ENCODE measurements at places on chromosomes 16 and 17.

GRCh38 chr17:2198927-2199326 lies 104.7 kb downstream of the SMG6 start:
- DNase-seq = no peak

GRCh38 chr17:40912486-40913210 lies 24.8 kb downstream of the KRT23 start:
- DNase-seq = no peak

DNA sequence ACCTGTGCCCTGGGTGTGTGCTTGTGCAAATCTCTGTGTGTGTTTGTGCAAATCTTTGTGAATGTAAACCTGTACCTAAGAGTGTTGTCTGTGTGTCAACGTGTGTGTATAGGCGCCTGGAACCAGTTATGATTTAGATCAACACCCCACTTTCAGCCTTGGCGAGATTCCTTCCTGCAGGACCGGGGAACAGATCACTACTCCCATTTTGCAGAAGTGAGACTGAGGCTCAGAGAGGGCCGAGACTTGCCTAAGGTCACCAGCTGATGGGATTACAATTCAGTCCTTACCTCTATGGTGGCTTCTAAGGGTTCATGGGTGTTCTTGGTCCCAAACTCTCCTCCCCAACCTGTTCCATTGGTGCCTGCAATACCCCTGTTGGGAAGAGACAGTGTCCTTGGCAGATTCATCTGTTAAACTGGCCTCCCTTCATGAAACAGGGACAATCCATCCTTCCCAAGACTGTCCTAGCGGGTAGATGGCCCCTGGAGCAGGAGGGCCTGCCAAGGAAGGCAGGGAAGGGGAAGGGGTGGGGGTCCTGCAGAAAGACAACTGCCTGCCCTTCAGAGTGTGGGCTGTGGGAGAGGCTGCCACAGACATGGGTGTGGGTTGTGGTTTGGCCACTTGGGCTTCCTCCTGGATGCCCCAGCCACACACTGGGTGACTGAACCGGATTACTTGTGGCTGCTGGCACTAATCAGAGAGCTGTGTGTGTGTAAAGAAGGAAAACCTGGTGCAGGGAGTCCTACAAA lies 6.9 kb upstream of the MAPK7 start:
- DNase-seq = no peak

DNA sequence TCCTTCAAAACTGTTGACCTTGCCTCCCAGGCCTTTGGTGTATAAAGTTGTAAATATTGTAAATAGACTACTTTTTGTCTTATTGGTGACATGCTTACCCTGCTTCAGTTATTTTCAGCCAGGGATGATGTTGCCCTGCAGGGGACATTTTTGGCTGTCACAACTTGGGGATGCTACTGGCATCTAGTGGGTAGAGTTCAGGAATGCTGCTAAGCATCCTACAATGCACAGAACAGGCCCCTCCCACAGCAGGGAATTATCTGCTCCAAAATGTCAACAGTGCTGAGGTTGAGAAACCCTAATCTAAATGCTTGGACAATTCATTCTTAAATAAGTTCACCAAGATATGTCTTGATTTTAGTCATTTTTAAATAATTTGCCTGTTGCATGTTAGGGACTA lies 459.8 kb downstream of the PMP22 start:
- no peak for DNase-seq

- DNase-seq = no peak
Measured at GRCh38 chr17:47203984-47204721, 5.0 kb upstream of the MYL4 start.

GRCh38 chr17:60629120-60629519 lies 29.1 kb downstream of the PPM1D start:
- no peak for DNase-seq

DNA sequence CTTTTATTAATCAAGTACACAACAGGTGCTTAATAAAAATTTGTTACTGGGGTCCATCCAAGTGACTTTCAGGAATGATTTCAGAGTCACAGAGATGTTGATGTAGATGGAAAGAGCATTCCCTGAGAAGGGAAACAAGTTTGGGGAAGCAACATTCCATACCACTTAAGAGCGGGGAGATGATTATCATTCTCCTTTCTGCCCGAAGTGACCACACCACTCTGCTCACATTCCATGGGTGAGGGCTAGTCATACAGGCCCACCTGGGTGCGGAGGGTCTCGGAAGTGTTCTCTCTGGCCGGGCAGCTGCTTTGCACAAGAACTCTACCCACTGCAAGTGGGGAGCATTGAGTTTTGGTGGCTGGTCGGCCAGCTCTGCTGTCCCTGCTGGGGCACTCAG lies 231.4 kb downstream of the SNX29 start:
- DNase-seq = no peak

DNA sequence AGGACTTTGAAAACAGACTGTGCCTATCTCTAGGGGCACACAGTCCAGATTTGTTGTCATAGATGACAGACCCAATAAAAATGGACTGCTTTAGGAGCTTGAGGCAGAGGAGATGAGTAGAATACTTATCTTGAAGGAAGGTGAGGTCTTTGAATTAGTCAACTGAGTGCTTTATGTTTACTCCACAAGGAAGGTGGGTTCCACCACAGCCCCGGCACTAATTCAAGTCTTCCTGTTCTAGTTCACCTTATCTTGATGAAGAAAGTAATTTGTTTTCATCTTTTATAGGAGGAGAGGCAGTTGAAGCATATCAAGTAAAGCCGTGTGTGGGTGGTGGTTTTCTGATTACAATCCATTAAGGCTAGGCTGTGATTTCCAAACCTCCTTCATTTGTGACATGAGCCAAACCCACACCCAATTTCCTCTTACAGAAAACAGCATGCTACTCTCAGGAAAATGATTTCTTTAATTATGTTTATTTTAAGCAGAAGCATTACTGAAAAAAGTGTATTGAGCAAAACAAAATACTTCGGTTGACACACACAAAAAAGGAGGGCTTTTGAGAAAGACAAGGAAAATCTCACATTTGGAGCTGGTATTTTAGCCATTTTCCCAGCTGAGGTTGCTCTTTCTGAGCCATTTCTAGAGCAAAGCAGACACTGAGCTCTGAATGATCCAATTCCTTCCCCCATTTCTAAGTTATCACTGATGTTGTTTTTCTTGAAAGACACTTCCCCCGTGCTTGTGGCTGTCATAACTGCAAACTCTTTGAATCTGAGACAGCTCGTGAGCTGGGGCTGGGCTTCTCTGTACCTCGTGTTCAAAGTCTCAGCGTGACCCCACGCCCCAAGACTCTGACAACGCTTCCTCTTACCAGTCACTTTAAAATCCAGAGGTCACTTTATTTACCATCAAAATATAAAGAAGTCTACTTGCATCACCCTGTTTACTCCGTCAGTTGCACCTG lies 35.4 kb downstream of the CDRT15 start:
- DNase-seq = no peak

- no peak for DNase-seq
Measured at GRCh38 chr17:51803161-51803560, 355.4 kb downstream of the CA10 start.

DNA sequence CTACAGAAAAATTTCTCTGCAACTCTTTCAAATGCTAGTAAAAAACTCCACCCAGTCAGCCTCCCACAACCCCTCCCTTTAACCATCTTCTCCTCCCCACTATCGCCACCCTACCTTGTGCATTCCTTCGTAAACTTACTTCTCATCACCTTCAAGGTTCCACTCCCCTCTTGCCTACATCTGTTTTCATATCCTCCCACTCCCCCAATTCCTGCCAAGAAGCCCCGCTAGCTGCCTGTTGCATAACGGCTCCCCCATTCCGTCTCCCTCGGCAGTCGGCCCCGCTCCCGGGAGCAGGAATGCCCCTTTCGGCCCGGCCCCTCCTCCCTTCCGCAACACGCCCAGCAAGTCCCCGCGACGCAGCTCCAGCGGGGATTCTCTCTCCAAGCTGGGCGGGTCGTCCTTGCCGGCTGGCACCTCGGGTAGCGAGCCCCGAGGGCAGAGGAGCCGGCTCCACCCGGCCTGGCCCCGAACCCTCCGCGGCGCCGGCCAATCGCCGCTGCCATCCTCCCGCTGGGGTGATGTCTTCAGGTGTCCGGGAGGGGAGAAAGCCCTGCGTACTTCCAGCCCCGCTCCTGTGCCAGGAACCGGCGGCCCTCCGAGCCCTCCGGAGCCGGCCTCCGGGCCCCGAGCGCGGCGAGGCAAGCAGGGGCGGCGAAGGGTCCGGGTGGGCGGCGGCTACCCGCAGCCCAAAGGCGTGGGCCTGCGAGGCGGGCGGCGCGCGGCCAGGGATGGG lies 1.5 kb downstream of the PHLPP2 start:
- peak; percentile 91 for DNase-seq

- DNase-seq = no peak
Measured at GRCh38 chr17:35154196-35155165, 6.9 kb downstream of the UNC45B start.

- DNase-seq = no peak
Measured at GRCh38 chr16:64012166-64012565, 1109.7 kb downstream of the CDH11 start.

- DNase-seq = no peak
Measured at GRCh38 chr17:41486809-41487530, 2.7 kb downstream of the KRT36 start.

GRCh38 chr17:76281573-76282371 lies 16.6 kb downstream of the UBALD2 start:
- no peak for DNase-seq

GRCh38 chr16:31199430-31200041 lies 3.0 kb downstream of the PYCARD start:
- DNase-seq = no peak

DNA sequence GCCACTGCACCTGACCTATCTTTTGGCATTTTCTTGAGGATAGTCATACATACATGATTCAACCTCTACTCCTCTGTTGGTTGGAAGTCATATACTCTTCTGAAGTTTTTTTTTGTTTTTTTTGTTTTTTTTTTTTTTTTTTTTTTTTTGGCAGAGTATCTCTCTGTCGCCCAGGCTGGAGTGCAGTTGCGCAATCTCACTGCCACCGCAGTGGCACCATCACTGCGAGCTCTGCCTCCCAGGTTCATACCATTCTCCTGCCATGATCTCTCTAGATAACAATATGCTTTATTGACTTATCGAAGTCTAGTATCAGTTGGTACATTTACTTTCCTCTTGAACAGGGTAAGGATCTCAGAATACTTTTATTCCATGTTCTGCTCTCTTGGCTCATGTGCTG lies 224.2 kb upstream of the WSCD1 start:
- DNase-seq = no peak

- no peak for DNase-seq
Measured at GRCh38 chr17:38601539-38602351, 4.0 kb downstream of the SRCIN1 start.

GRCh38 chr17:76135810-76136188 lies 5.2 kb downstream of the FOXJ1 start:
- no peak for DNase-seq

DNA sequence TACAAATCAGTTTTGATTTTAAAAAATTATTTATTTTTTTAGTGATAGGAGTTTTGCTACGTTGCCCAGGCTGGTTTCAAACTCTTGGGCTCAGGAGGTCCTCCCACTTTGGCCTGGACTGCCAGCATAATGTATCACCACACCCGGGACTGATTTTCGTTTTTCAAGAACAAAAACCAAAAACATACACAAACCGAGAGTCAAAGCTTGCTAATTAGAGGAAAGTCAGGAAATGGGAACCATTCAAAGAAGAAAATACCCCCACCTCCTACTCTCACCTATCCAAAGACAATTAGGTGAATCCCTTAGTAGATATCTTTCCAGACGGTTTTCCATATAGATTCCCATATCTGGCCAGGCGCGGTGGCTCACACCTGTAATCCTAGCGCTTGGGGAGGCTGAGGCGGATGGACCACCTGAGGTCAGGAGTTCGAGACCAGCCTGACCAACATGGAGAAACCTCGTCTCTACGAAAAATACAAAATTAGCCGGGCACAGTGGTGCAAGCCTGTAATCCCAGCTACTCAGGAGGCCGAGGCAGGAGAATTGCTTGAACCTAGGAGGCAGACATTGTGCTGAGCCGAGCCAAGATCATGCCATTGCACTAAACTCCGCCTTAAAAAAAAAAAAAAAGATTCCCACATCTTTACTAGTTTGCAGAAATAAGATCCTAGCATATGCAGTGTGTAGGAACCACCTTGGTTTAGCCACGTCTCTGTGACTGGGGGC lies 883 bp upstream of the SPN start:
- no peak for DNase-seq

DNA sequence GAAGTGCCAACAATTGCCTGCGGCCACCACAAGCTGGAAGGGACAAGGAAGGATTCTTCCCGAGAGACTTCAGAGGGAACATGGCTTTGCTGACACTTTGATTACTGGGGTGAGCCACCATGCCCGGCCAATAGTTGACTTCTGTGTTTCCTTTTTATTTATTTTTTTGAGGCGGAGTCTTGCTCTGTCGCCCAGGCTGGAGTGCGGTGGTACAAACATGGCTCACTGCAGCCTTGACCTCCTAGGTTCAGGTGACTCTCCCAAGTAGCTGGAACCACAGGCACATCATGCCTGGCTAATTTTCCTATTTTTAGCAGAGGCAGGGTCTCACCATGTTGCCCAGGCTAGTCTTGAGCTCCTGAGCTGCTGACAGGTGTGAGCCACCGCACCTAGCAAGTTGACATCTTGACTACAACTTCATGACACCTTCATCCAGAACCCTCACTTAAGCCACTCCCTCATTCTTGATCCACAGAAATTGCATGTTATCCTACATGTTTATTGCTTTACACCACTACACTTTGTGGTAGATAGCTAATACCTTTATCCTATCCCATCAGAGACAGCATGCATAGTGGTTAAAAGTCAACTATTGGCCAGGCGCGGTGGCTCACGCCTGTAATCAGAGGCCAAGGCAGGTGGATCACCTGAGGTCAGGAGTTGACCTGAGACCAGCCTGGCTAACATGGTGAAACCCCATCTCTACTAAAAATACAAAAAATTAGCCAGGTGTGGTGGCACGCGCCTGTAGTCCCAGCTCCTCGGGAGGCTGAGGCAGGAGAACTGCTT lies 16.1 kb upstream of the GPRC5C start:
- no peak for DNase-seq

GRCh38 chr16:4914528-4915225 lies 22.3 kb downstream of the PPL start:
- no peak for DNase-seq

GRCh38 chr17:66474806-66475497 lies 172.5 kb downstream of the PRKCA start:
- DNase-seq = no peak

- DNase-seq = no peak
Measured at GRCh38 chr17:18965530-18966236, 13.7 kb downstream of the SLC5A10 start.

DNA sequence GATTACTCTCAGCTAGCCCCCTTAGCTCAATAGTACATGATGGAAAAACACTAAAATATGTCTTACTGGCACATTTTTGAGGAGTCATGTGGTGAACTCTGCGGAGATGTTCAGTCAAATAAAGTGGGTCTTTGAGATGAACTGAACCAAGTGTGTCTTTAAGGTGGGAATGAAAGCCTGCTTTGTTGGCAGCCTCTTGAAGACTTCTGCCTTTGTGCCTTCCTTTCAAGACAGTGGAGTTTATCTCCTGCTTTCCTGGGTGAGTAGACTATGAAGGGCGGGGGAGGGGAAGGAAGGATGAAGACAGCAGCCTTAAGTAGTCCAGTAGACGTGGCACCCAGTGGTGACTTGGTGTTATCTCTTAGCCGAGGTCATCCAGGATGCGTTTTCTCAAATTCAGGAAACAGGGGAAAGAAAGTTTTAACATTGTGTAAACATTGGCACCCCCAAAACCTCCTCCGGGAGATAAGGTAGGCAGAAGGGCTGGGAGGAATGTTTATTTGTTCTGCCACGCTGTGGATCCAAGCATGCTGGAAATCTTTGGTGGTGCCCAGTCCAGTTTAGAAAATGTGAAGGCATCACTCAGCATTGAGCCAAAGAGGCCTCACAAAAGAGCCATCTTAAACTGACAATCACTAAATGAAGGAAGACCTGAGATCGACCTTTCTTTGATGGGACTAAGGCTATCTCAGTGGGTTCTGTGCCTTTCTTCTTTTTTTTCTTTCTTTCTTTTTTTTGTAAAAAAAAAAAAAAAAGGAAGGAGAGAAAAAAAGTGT lies 220.6 kb downstream of the FTO start:
- no peak for DNase-seq

Data from HTR-8/SVneo (cell line).